NCI-H1694 treated with DMSO at 0.1 percent for 48 hours (cell line): ENCODE measurements at places on chromosomes 4 and X.

- DNase-seq, result no peak
These were observed 139.8 kb downstream of the BCOR start for GRCh38 chrX:39957816-39958566.

- DNase-seq, result no peak
These were observed 259.4 kb upstream of the ARX start for GRCh38 chrX:25275159-25275558.

- no peak for DNase-seq
These were observed 11.4 kb downstream of the ASIC5 start for GRCh38 chr4:155854582-155855226.

GRCh38 chrX:47458528-47458927 is 24.5 kb downstream of the ZNF41 start:
- no peak for DNase-seq

DNA sequence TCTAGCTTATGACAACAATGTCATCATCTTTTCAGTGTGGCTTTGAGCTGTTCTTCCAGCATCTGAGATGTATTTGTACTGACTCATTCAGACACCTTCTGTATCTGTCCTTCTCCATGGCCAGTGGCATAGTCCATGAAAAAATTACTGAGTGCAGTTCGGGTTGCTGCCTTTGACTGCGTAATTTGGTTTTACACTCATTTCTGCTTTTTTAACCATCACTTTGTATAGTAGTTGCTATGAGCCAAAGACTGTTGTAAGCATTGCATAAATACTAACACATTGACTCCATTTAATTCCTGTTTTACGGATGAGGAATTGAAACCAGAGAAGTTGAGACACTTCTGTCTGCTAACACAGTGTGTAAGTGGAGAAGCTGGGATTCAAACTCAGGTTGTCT is 190.7 kb upstream of the MID1 start:
- no peak for DNase-seq

DNA sequence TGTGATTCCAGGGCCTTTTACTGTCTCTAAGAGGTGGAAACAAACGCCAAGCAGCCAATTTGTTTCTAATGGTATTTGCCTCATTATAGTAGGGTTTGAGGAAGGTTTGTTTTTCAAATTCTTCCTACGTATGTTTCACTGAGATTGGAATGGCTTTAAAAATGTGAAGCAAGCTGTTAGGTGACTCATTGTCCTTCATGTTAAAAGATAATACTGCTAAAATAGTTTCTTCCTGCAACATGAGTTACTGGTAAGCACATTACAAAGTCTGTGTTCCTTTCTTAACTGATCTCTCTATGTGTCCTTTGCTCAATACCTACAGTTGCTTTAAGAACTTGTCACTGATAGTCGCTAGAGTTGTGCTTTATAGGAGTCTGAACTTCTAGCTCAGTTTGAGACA is 1183.9 kb downstream of the RPA4 start:
- no peak for DNase-seq

GRCh38 chrX:14923761-14924160 is 50.5 kb downstream of the MOSPD2 start:
- DNase-seq, result no peak

- DNase-seq, result no peak
These were observed 96.8 kb downstream of the ARSJ start for GRCh38 chr4:113882668-113883067.

DNA sequence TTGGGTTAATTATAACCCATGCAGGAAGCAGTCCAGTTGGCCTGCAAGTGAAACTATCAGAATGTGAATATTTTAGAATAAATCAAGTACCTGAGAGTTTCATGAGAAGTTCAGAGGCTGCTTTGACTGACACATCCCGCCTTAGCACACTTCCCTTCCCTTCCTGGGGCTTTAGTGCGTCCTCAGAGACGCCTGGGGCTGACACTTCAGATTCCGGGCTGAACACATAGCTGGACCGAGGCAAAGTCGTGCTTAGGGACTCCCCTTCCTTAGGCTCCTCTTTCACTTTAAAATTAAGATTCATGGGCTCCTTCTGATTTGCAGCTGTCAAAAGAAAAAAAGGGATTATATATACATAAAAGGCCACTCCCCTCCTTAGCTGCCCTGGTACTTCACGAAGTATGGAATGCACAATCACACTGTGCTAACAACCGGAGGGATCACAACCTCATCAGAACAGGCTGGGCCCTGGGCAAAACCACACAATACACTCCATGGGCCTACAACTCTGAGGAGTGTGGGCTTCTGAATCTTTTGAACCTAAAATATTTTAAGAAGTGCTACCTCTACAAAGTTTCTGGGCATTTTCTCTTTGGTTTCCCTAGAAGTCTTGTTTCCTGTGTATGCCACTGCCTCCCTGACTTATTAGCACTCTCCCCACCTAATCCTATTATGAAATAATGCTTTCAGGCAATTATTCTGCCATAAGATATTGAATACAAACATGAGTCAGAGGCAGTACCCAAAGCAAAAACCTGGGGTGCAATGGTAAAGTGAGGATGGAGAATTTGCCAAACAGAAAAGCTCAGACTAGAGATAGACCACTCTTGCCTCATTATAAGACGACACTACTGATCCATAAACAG is 68.2 kb downstream of the ZNF827 start:
- no peak for DNase-seq

DNA sequence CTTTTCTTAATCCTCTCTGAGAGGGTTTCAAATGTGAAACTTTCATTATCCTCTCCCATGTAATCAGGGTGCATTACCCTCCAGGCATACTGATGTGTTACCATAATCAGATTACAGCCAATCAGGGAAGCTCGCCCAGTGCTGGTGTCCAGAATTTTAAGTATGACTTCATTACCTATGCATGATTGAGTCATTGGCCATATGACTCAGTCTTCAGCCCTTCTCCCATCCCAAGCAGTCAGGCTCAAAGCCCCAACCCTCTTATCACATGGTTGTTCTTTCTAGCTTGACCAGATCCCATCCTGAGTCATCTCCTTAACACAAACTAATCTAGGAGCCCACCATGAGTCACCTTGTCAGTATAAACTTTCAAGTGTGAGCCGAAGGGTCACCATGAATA is 1668.1 kb upstream of the AGA start:
- no peak for DNase-seq

- DNase-seq, result no peak
These were observed 12.5 kb downstream of the GRXCR1 start for GRCh38 chr4:42904986-42905385.

- DNase-seq, result no peak
These were observed 658.5 kb downstream of the DACH2 start for GRCh38 chrX:86806786-86807185.

- no peak for DNase-seq
These were observed 23.5 kb downstream of the DRD5 start for GRCh38 chr4:9804918-9805317.

DNA sequence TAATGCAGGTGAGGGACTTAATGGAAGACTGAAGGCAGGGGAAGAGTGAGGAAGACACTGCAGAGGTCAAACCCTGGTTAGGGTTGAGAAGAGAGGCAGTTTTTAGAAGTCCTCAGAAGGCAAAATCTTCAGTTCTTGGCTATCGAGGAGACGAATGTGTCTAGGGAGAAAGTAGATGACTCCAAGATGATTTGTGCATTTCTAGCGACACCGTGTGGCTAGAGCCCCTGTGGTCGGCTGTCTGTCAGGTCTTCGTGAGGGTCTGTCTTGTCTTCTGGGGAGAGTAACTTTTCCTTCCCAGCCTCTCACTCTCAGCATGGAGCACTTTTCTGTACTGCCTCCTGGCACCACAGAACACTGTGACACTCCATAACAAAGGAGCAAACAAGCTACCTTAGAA is 458.1 kb downstream of the STIM2 start:
- no peak for DNase-seq

GRCh38 chr4:23355258-23355657 is 534.6 kb downstream of the PPARGC1A start:
- no peak for DNase-seq

DNA sequence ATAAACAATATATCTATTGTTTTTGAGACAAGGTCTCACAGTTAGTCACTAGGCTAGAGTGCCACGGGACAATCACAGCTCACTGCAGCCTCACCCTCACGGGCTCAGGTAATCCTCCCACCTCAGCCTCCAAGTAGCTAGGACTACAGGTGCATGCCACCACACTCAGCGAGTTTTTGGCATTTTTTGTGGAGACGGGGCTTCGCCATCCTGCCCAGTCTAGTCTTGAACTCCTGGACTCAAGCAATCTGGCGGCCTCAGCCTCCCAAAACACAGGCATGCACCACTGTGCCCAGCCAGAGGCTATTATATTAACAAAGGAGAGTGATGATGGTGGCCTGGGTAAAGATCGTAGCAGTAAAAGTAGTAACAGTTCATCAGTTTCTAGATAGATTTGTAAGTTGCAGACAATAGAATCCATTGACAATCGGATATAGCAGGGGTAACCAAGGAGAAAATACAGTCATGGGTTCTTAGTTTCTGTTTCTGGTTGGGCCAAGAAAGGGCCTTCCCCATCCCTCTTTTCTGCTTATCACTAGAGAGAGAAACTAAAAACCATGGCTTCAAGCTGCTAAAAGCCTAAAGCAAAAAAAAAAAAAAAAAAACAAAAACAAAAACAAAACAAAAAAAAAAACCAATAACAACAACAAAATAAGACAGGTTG is 60.6 kb downstream of the ANXA10 start:
- no peak for DNase-seq

- no peak for DNase-seq
These were observed 865 bp downstream of the FAM200B start for GRCh38 chr4:15682242-15683142.
